Germinal center (tissue), 1 donor: ENCODE measurements at places on chromosomes 2 and 18.

GRCh38 chr2:172193331-172194089 lies 90.8 kb upstream of the DLX2 start:
- DNase-seq = no peak

DNA sequence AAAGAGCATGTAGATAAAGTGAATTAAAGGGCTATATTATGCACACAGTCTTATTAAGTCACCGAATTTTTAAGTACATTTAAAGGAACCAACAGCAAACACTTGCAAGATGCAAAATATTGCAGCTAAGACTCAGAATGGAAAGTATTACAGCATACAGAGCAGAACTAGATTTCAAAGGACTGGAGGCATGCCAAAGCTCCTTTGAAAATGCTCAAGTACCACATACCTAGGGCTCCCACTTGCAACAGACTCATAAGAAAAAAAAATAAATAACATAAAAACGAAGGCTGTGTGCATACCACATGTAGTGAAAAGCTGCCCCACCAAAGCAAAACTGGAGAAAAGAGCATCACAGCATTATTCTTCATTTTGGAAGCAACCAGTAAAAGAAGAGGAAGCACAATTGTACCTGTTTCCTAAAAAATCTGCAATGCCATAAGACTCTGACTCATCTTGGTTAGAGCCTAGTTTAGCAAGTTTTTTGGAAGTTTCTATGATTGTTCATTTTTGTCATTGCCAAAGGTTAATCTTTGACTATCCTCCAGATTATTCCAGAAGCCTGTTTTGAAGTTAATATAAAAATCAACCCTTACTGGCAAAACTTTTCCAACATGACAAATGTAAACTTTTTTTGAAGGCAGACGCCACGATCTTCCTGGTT lies 306.0 kb upstream of the COL3A1 start:
- DNase-seq = no peak

- no peak for DNase-seq
These were observed 27.6 kb downstream of the ADNP2 start for GRCh38 chr18:80136679-80137078.

GRCh38 chr18:46559946-46560670 lies 96.9 kb downstream of the LOXHD1 start:
- no peak for DNase-seq

- no peak for DNase-seq
These were observed 10.5 kb upstream of the INSIG2 start for GRCh38 chr2:118077636-118078247.

DNA sequence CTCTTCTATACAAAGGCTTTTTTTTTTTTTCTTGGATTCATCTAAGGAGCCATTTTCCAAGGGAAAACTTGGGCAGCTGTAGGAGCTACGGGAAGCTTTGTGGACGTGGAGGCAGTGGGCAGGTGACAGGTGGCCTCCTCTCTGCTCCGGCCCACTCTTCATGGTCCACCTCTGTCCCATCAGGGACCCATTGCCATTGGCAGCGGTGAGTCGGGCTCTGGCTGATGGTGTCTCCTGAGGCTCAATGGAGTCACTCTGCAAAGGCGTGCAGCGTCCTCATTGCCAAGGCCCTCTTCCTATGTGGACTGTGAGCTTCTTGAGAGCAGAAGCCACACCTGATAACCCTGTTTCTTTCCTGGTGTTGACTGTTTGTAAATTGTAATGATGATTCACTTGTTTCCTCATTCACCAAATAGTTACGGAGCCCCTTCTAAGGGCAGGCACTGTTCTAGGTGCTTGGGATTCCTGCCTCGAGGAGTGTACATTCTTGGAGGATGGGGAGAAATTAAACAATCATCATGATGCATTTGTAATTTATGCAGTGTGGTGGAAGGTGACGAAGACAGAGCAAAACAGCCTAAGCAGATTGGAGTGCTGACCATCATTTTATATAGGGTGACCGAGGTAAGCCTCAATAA lies 240.3 kb upstream of the HS6ST1 start:
- DNase-seq = no peak

GRCh38 chr18:24995755-24996154 lies 356.2 kb downstream of the ZNF521 start:
- no peak for DNase-seq

GRCh38 chr18:32308493-32309120 lies 118.8 kb downstream of the MEP1B start:
- DNase-seq = no peak

GRCh38 chr2:19609266-19609665 lies 250.8 kb upstream of the OSR1 start:
- no peak for DNase-seq

- no peak for DNase-seq
These were observed 22.3 kb upstream of the ORC2 start for GRCh38 chr2:200985799-200986198.

GRCh38 chr2:69931832-69932595 lies 17.1 kb downstream of the MXD1 start:
- DNase-seq = no peak

DNA sequence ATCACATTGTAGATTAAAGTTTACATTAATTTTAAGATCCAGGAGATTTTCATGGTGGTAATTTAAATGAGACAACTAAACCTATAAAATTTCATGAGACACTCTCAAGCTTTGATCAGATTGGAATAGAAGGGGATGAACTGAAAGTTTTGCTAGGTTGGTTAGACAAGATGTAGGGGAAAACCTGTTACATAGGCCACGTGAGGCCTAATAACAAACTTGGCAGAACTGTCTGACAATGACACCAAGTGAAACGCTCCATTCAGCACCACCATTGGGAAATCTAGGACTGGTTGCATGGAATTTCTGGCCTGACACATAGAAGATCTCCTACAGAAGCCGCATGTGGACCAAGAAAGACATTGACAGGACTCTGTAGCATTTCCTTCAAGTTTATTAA lies 87.8 kb upstream of the SLC39A10 start:
- DNase-seq = no peak

DNA sequence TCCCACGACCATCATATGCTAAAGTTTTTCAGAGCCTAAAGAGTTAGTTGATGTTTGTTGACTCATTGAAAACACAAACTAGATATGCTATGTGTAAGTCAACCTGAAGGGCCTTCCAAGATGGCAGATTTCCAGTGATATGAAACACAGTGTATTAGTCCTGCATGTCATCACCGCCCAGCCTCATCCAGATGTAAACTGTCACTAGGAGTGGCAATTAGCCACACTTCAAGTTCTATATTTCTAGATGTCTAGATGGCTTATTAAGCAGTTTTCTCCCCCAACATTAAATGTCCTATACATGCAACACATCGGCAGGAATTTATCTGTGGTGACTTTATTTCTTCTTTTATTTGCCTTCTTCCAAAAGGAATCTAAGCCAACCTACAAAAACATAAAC lies 444.1 kb upstream of the SMIM21 start:
- DNase-seq = no peak

GRCh38 chr2:150605664-150606063 lies 118.2 kb upstream of the RND3 start:
- DNase-seq = no peak

GRCh38 chr2:88048541-88048940 lies 7.0 kb downstream of the KRCC1 start:
- no peak for DNase-seq

DNA sequence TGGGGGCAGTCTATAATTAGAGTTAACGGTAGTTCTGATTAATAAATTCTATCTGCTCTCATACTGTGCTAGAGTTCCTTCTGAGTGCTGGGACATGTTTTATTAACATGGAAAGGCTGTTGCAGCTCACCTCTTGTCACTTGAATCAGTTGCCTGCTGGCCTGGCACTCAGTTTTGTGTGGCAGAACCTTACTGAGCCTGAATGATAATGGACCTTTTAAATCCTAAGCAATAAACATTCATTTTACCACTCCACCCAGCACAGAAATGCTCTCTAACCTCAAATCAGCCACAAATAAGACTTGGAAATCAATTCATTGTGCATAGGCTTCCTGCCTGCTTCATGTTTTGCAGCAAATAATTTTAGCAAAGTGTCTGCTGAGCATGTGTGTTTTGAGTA lies 115.0 kb upstream of the RBMS1 start:
- DNase-seq = no peak

- DNase-seq = no peak
These were observed 349.7 kb upstream of the TMEFF2 start for GRCh38 chr2:192544371-192544955.

GRCh38 chr2:130846686-130847375 lies 10.1 kb downstream of the ARHGEF4 start:
- no peak for DNase-seq

DNA sequence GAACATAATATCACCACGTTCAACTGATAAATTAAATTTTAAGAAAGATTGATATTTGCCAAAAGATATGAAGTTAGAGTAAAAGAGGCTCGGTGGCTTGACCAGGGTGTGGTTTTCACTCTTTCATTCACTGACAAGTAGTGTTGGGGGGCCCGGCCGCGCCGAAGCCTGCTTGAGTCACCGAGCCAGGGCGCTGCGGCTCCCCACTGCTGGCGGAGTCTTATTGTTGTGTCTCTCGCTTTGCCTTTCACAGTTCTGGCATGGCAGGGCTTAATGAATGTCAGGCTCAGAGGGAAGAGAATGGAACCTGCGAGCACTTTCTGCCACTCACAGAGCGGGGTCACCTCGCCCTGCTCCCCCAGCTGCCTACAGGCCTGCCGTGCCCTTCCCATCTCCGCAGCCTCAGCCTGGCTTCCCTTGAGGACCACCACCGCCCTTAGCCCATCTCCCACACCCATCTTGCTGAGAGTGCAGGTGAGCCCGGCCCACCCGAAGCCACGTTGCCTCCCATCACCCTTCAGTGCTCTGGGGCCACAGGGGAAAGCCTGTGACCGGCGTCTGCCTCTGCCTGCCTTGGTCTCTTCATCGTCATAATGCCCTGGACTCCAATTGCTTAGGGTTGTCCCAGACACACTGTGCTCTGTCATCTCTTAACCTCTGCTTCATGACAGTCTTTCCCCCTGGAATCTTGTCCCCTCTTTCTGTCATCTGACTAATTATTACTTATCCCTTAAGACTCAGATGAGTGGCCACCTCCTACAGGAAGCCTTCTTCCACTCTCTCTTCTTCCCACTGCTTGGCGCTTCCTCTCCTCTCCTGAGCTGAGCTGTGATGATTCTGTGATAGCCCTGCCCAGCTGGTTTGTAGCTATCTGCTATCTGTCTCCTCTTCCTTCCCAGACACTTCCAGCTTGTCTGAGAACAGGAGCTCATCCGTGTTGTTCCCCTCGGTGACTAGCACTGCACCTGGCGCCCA lies 142.5 kb downstream of the FAM210A start:
- DNase-seq = no peak

- DNase-seq = no peak
These were observed 29.5 kb upstream of the COX7A2L start for GRCh38 chr2:42390401-42390969.

DNA sequence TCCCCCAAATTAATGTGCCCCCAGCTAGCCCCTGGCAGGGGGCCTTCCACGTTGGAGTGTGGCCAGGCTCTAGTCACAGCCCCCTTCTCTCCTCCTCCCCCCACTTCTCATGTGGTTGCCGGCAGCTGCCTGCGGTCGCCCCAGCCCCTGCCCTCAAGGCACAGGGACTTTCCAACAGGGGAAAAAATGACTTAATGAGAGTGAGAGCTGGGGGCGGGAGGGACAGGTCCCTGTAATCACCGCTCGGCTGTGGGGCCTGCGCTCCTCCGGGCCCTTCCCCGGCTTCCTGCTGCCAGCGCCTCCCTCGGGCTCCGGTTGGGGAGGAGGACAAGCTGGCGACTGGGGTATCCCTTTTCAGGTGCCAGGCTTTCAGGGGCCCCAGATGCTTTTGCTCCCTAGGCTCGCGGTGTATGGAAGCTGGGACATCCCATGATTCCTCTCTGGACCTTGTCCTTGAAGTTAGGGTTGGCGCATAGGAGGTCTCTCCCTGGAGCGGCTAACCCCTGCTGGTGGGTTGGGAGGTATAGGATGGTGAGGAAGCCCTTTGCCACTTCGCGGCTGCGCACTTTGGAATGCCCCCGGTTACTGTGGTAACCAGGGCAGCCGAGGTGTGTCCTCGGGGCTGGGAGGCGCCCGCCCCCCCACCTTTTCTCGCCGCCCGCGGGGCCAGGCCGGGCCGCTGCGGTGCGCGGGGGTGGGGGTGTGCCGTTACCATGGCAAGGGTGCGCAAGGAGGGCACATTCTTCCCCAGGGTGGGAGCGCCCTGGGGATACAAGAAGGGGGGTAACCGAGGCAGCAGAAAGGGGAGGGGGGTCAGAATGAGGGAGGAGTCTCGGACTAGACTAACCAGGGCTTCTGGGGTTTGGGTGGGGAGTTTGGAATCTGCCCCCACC lies 16.1 kb downstream of the WNT10A start:
- DNase-seq = peak; percentile 82

DNA sequence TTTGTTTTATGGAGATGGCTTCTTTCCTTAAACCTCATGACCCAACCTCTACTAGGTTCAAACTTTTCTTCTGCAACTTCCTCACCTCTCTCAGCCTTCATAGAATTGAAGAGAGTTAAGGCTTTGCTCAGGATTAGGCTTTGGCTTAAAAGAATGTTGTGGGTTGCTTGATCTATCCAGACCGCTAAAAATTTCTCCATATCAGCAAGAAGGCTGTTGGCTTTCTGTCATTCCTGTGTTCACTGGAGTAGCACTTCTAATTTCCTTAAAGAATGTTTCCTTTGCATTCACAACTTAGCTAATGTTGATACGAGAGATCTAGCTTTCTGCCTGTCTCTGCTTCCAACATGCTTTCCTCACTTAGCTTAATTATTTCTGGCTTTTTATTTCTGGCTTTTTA lies 58.1 kb upstream of the KYNU start:
- DNase-seq = no peak

DNA sequence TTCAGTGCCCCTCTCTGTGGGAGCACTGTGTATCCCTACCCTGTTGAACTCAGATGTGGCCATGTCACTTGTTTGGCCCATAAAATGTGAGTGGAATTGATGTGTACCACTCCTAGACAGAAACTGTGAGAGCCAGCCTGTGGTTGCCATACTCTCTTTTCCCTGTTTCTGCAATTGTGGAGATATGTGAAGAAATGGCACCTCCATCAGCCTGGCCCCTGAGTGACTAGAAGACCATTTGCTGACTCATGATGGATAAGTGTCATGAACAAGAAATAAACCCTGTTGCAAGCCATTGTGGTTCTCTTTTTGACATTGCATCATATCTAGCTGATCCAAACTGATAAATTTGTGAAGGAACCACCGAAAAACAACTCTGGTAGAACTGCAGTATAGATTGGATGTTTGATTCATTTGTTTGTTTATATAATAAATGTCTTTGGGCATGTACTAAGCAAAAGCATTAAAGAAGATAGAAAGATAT lies 214.5 kb upstream of the FBXO11 start:
- DNase-seq = no peak

DNA sequence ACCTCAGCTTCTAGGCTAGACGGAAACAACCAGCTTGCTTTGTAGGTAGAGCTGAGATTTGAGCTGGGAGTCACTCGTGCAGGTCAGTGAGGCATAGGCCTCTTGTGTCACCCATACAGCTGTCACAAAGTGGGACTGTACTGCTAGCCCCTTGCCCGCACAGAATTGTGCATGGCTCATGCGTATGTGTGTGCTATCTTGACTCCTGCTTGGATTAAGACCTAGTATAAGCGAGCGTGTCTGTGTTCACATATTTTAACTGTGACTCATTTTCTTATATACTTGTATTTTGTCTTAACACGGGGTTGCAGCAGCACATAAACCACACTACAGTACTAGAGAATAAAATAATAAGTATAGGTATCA lies 20.1 kb downstream of the CEP68 start:
- DNase-seq = no peak
